Stimulated activated CD8-positive, alpha-beta memory T cell treated with anti-CD3 and anti-CD28 coated beads, Interleukin-12 subunit alpha, Interleukin-12 subunit beta, amount 100 ng/mL, for 1 hour (primary cell): ENCODE measurements at places on chromosomes 16 and 17.

- DNase-seq, result no peak
Observed at GRCh38 chr17:30398328-30399041, 19.8 kb downstream of the CPD start.

GRCh38 chr16:87702325-87702811, 63.4 kb downstream of the KLHDC4 start:
- DNase-seq, result no peak

DNA sequence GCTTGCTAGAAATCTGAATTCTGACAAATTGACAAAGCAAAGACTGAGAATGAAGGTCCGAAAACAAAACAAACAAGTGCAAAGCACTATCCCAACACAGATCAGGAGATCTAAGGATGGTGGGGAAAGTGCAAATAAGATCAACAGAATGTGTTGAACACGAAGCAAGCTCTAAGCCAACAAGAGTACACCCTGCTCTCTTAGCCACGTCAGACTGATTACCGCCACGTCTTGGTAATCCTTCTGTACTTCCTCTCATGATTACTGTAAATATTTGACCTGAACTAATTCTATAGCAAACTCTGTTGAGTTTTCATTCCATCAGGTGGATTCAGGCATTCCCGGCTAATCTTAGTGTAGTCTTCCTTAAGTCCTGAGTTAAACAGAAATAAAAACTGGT, 34.3 kb upstream of the ERCC4 start:
- no peak for DNase-seq

GRCh38 chr16:80803339-80804055, 901 bp downstream of the CDYL2 start:
- no peak for DNase-seq

GRCh38 chr17:58537266-58537665, 22.8 kb upstream of the MTMR4 start:
- DNase-seq, result no peak

- no peak for DNase-seq
Observed at GRCh38 chr16:68265078-68265920, 973 bp downstream of the SLC7A6 start.

GRCh38 chr16:28544998-28545397, 6.2 kb upstream of the NUPR1 start:
- no peak for DNase-seq

DNA sequence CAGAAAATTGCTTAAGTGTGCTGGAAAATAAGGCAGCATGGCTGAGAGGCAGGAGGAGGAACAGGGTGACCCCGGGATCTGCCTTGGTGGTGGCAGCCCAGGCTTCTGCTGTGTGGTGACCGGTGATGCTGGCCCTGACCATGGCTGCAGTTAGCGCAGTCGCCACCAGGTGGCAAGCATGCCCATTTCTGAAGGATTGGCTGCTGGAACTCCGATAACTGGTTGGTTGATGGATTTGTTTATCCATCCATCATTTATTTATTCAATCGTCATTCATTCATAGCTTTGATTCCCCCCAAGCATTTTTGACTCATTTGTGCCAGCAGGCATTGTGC, 29.1 kb upstream of the ITGA3 start:
- DNase-seq, result peak; percentile 64

DNA sequence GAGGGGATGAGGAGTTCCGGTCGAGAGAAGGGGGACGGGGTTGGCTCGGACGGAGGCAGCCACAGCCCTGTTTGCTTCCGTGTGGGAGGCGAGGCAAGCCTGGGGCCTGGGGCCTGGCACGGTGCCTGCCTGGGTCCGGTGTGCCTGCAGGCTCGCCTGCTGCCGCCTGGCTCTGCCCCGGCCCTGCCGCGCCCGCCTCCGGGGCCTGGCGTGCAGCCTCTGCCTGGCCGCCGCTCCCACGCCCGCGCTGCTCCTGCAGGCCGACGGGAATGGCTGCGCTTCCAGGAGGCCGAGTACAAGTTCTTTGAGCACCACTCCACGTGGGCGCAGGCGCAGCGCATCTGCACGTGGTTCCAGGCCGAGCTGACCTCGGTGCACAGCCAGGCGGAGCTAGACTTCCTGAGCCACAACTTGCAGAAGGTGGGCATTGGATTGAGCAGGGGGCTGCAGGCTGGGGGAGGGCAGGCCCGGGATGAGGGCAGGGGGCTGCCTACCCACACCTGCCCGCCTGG, 53.1 kb downstream of the MRC2 start:
- DNase-seq, result no peak

GRCh38 chr17:30848021-30848420, 16.3 kb downstream of the ATAD5 start:
- no peak for DNase-seq

- DNase-seq, result no peak
Observed at GRCh38 chr17:72812823-72813222, 279.7 kb downstream of the SLC39A11 start.

- DNase-seq, result no peak
Observed at GRCh38 chr17:77544347-77545110, 403.8 kb downstream of the SEC14L1 start.
